DMS79 treated with DMSO at 0.1 percent for 48 hours (cell line): ENCODE measurements at places on chromosomes 16 and 17.

DNA sequence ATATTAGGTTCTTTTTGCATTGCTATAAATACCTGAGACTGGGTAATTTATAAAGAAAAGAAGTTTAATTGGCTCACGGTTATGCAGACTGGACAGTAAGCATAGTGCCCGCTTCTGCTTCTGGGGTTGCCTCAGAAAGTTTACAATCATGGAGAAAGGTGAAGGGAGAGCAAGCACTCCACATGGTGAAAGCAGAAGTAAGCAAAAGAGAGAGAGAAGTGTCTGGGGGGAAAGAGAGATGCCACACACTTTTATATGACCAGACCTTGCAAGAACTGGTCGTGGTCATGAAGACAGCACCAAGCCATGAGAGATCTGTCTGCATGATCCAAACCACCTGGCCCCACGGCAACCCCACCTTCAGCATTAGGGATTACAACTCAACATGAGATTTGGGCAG, 45.4 kb downstream of the KCNJ16 start:
- no peak for DNase-seq

- DNase-seq = no peak
Measured at GRCh38 chr17:76902476-76902875, 34.3 kb downstream of the MGAT5B start.

DNA sequence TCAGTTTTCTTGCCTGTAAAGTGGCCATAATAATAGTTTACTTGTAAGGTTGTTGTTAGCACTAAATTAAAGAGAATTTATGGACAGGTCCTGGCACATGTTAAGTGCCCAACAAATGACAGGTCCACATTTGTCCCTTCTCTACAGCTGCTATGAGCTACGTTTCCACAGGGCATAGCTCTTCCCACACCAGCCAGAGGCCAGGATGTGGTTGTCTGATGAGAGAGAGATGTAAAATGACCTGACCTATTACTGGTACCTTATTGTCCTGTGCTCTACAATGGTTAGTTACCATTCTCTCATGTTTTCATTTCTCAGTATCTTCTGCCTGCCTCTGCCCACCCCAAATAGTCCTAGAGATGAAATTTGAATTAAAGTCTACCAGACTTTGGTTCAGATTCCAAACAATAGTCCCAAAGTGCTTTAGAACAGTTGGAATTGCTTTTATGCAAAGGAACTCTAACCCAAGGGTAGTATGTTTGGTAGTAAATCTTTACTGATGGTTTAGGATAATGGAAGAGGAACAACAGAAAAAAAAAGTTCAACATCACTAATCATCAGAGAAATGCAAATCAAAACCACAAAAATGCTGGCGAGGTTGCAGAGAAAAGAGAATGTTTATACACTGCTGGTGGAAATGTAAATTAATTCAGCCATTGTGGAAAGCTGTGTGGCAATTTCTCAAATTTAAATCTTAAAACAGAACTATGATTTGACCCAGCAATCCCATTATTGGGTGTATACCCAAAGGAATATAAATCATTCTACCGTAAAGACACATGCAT, 57.1 kb upstream of the ANKFN1 start:
- DNase-seq = no peak

GRCh38 chr16:74623214-74623838, 16.4 kb upstream of the GLG1 start:
- peak; percentile 9 for DNase-seq

DNA sequence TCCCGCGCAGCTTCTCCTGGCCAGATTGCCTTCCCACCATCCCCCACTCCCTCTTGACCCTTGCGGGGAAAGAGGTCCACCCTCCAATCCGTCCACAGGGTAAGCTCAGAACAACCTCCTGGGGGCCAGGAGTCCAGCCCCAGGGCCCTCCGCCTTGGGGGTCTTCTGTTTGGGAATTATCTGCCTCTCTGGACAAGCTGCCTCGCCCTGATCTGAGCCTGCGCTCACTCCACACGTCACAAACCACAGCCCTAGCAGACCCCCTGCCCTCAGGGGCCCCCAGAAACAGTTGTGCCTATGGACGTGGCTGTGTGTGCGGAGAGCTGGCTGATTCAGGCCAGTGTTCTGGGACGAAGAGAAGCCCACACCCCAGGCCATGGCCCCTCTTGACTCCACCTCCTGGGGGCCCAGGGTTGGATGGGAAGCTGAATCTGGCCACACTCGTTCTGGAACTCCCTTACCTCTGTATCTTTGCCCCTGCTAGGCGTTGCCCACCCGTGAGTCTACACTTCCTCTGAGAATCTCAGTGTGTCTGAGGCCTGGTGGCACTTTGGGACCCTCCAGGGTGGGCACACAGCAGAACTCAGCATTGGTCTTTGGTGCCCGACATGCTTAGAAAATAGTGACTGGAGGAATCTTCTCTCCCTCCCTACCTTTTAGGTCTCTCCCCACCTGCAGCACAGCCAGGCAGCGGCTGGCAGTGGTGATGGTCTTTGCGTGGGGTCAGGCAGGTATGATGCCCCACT, 119.9 kb upstream of the SMURF2 start:
- no peak for DNase-seq

DNA sequence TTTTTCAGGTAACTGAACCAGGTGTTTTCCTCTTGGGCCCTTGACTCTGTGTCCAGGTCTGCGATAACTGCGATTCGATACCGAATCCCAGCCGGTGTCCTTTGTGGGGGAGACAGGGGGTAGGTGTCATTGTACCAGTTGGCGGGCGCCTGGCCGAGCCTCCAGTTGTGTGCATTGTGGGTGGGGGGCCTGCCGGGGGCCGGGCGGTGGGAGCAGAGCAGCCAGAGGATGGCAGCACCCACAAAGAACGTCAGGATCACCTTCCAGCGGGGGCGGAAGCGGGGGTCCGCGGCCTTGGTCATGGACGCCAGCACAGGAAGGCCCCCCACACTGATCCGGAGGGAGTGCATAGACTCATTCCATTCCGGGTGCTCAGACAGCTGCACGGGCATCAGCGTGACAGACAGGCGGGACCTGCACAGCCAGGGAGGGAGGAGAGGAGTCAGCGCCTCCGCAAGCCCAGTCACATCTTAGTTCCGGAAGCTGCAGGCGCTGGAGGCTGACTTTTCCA, 12.3 kb downstream of the CANT1 start:
- DNase-seq = no peak

DNA sequence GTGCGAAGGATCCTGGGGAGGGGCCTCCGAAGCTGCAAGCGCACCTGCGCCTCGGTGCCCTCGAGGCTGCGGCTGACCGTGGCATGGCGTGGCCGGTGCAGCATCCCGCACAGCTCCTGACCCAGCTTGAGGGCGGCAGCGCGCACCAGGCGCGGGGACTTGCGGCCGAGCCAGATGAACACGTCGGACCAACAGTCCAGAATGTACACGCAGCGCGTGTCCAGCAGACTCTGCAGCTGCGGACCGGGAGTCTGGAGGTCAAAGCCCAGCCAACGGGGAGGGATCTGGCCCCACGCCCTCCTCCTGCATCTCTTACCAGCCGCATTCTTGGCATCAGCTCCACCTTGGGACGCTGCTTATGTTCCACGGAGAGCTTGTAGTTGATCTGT, 10.9 kb downstream of the FLII start:
- DNase-seq = no peak

DNA sequence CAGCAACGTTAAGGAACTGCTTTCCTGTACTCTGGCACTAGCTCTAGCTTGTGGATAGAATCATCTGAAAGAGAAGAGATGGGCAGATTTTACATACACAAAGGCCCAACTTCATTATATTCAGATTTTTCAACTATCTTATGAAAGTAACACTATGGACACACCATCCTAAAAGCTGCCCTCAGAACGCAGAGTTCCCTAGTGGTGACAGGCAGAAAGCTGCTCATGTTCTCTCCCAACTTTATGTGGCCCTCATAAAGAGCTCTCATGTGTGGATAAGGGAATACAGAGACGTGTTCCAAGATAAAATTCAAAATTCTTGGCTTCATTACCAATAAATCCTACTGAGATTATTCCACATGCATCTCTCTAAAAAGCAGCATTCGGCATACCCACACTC, 1.5 kb downstream of the CFAP20 start:
- no peak for DNase-seq

DNA sequence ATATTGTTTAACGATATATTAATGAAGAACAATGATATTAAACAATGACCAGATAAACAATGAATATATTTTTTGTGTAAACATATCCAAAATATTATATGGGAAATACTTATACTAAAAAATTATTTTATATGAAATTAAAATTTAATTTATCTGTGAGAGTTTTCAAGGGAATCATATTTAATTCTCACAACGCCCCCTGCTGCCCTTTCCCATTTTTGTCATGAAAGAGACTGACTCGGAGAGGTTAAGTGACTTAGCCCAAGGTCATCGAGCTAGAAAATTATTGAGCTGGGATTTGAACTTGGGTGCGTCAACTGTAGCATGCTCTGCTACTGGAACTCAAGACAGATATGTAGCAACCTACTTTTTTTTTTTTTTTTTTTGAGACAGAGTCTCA, 7.2 kb upstream of the MYCBPAP start:
- DNase-seq = no peak

DNA sequence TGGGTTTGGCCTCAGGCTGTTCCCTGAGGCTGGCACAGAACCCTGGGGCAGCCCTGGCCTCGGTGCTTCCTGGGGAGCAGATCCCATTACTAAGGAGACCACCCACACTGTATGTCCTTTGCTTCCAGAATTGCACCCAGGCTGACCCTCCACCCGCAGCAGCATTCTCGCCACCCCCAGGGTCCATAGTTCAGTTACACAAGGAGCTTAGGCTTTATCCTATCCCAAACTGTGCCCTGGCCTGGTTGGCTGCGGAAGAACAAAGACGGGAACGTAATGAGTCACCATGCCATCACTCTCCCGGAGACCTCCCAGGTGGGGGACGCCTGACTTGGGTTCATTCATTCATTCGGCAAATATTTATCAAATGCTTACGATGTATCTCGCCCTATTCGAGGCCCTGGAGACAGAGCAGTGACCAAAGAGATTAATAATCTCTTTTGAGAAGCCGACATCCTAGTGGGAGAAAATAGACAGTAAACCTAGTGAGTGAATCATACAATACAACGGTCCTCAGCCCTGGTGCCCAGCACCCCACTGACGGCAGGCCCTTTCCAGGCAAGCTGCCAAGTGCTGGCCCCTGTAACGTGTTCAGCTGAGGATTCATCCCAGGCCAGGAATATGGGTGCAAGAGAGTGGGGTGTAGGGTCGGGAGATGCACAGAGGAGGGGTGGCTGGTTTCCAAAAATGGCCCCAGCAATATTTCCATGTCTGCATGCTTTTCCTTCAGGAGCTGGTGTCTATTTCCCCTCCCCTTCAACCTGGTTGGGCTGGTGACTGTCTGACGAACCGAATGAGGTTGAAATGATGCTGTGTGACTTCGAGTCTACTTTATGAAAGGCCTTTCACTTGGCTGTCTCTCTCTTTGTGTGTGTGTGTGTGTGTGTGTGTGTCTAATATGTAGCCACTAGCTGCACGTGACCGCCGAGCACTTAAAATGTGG, 134.2 kb downstream of the MGAT5B start:
- DNase-seq = no peak

DNA sequence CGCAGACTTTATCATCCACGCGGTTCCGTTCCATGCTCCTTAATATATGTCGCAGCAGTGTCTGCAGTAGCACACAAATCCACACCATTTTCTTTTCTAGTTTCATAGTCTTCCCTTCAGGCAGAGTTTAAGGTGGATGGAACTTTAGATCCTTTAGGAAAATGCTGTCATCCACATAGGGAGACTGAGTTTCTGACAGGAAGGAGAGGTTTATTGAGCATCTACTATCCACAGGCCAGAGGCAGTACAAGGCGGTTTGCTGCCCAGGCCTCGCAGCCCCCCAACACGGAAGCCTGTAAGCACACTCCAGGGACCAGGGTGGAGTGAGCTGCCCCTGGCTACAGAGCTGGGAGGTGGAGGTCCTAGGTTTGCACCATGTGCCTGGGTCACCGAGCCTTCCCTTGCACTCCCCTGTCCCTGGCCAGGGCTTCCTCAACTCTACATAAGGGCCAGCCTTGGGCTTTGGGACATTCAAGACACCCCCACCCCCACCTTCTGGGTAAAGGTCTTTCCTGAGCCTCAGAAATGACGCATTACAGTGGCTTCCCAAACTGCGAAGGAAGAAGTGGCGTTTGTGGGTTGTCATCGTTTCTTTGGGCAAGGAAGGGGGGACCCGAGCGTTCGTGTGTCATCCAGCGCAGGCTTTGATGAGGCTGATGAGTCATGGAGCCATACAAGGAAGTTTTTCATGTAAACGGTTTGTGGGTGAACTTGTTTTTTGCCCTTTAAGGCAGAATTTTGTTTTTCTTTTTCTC, 146.5 kb upstream of the PLCG2 start:
- DNase-seq = no peak

GRCh38 chr16:85136702-85137322, 24.5 kb upstream of the CIBAR2 start:
- no peak for DNase-seq

DNA sequence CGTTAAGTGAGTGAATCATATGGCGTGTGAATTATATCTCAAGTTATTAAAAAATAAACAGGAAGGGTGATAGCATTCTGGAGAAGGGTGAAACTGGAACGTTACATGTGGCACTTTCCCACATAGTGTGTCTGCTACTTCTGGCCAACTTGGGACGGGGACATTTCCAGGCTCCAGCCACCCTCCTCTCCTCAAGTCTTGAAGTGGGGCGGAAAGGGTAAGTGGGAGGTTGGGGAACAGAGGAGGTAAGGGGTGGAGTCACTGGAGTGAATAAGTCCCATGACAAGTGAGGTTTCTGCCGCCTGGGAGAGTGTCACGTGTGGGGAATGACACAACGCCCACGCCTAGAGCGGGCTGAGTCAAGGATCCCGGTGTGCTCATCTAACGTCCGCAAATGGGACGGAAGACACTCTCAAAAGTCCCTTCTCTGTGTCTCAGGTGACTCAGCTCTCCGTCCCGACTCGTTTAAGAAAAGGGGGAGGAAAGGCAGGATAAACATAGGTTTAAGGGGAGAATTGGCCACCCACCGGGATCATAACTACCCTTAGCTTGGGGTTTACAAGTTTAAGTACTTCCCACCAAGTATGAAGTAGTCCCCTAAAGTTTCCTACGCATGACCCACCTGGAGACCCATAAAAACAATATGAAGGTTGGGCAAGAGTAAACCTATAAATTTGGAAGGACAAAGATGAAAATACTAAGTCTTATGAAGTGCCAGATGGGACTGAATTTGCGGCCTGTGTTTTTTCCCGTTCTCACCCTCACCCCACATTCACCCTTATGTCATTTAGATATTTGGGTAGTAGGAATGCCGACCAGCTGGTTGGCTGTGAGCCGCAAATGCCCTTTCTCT, 1.2 kb upstream of the SPAG9 start:
- DNase-seq = peak; percentile 58
